Esophagus muscularis mucosa (tissue), 4 donors: ENCODE measurements at places on chromosomes 13 and 19. TPM values are rescaled to one million over a fixed set of nuclear protein-coding genes. Genes with fewer than 3 reads are reported as not detected.
A peak's percentile ranks its signal among the peaks of the same experiment; 100 is the strongest.

DNA sequence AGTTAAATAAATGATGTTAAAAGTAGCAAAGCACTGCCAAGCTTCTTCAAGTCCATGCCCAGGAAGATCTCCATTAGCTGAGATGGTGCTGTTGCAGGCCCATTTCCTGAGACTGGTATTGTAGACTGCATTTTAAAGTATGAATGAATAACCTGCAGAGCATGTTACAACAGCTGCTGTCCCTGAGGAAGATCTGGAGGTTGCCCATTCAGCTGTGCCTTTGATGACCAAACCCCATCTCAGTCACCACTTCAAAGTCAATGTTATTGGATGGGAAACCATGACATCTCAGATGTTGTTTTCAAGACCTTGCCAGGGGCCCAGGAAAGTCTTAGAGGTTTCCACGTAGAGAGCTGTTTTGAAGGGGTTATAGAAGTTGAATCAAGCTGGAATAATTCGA is 281.3 kb downstream of the MTUS2 start:
- DNase-seq = no peak

DNA sequence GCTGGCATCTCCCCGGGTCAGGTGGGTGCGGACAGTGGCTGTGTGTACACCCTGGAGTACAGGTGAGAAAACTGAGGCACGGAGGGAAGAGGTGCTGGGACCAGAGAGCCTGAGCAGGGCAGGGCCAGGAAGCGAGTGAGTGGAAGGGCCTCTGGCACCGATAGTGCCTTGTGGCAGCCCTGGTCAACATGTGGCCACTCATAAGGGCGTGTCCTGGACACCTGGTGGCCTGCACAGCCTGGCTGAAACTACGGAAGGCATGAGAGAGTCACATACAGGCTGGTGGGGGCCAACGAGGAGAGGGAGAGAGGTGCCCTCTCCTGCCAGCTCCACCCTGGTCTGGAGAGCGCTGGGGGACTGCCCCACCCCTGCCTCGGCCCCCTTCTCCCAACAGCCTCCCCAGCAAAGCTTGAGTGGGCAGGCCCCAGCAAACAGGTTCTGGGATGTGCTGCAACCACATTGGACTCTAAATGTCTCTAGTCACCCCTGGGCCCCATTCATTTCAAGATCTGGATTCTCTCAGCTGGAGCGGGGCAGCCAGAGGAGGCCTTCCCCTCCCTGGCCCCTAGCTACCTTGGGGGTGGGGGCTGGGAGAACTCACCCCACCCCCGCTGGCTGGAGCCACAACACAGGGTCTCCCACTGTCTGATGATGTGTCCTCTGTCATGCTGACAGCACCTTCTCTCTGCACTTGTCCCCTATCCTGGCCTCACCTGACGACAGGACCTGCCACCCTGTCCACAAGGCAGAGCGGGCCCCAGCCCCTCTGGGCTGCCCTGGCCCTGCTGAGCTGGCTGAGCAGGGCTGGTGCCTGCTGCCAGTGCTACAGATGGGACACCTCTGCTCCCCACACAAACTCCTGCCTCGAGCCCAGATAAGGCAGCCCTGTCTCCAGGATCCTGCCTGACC is 5.8 kb downstream of the CBARP start:
- no peak for DNase-seq

Gene SHANK1
- total RNA-seq = not detected

GRCh38 chr13:109747524-109747923 is 38.9 kb downstream of the IRS2 start:
- no peak for DNase-seq

DNA sequence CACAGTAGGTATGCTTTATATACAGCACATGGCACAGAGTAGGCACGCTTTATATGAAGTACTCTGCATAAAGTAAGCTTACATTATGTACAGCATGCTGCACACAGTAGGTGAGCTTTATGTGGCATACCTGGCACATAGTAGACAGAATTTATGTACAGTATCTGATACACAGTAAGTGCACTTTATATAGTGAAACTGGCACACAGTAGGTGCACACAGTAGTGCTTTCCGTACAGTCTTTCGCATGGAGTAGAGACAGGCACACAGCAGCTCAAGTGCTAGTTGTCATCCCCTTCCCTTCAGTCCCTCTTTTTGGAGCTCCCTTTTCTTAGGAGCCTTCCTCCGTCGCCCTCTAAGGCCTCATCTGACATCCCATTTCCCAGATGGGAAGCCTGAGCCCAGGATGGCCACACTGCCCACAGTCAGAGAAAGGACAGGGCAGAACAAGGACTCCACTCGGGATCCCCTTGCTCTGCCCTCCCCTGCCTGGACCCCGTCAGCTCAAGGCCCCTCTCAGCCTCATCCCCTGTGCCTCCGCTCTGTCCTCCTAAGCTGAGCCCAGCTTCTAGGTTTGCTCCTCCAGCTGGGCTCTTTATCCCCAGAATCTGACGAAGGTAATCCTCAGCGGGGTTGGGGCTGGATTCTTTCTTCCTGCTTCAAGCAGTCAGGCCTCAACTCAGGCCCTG is 852 bp upstream of the CYP4F12 start:
- DNase-seq = no peak

Gene SERP2
- 9.5 TPM for total RNA-seq

DNA sequence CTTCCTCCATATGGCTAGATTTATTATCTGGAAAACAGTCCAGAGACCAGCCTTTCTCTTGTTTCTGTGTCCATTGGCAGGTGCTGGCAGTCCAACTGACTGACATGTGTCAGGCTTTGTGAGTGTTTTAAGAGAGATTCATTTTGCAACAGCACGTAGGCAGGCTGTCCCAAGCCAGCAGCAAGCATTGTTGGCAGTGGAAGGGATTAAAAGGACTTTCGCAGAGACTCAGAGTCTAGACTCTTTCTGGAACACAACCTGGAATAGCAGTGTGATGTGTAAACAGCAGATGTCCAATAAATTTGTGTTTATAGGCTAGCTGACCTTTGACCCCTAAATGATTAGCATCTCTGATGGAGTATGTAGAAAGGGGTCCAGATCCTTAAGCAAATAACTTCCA is 222.2 kb upstream of the SERP2 start:
- DNase-seq = no peak

Gene RNF113B
- not detected for total RNA-seq

DNA sequence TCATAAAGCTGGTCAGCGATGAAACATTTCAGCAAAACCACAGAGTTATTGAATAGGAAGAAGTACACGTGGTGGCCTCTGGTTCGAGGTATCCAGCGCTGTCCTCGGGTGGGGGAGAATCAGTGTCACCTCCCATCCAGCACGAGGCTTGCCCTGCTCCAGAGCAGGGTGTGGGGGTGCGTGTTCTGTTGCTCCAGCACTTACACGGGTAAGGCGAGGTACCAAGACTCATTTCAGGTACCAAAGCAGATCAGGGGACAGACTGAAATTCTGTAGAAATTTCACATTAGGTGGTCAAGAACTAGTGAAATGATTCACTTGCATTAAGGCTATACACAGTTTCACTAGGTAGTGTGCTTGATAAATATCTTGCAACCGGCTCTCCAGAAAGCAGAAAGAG is 164.2 kb upstream of the SOX1 start:
- DNase-seq = peak; percentile 62

GRCh38 chr19:16821081-16821480 is 8.1 kb upstream of the SIN3B start:
- DNase-seq = no peak

- DNase-seq = no peak
Measured at GRCh38 chr19:38649305-38650171, 2.1 kb downstream of the ACTN4 start.

Gene CYP4F2
- not detected for total RNA-seq

DNA sequence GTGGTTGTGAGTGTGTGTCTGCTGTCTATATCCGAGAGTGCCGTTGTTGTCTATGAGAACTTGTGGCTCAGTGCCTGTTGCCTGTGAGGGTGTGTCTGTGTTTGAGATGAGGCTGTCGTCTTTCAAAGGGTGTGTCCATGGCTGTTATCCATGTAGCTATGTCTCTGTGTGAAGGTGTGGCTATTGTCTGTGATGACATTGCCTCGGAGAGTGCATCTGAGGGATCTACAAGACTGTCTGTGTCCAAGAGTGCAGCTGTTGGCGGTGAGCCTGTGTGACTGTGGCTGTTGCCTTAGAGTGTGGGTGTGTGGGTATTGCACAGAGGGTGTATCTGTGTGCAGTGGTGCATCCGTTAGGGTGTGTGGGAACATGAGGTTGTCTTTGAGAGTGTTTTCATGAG is 4.9 kb downstream of the NUMBL start:
- no peak for DNase-seq
